ENCODE measurements at places on chromosomes 1 and 21.

DNA sequence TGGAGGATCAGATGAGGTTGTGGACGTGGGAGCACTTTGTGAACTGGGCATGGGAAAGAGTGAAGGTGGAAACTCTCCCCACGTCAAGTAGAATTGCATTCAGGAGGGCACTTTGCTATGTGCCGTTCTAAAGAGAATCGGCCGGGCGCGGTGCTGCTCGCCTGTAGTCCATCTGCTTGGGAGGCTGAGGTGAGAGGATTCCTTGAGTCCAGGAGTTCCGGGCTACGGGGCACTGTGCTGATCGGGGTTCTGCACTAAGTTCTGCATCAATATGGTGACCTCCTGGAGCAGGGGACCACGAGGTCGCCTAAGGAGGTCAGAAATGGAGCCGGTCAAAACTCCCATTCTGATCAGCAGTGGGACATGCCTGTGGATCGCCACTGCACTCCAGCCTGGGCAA is 141.9 kb downstream of the PEX14 start:
- no peak for DNase-seq

GRCh38 chr1:70353601-70354331 is 756 bp downstream of the ANKRD13C start:
- DNase-seq: no peak

DNA sequence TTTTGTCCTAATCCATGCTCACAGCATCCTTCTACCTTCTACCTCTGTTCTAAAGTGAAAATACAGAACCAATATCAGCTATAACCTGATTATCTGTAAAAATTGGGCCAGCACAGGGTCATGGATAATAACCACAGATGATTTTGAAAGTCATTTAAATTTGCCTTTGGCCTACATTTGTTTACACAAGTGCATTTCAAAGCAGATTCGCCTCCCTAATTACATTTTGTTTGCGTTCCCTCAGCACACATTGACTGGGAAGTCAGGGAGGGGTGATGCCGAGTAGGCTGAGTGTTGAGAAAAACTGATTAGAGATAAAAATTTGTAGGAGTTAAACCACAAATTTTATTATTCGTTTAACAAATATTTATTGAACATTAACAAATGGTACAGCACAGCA is 19.2 kb upstream of the RGS8 start:
- DNase-seq: no peak

- DNase-seq: no peak
These were observed 32.4 kb upstream of the SLC16A1 start for GRCh38 chr1:112988367-112988766.

DNA sequence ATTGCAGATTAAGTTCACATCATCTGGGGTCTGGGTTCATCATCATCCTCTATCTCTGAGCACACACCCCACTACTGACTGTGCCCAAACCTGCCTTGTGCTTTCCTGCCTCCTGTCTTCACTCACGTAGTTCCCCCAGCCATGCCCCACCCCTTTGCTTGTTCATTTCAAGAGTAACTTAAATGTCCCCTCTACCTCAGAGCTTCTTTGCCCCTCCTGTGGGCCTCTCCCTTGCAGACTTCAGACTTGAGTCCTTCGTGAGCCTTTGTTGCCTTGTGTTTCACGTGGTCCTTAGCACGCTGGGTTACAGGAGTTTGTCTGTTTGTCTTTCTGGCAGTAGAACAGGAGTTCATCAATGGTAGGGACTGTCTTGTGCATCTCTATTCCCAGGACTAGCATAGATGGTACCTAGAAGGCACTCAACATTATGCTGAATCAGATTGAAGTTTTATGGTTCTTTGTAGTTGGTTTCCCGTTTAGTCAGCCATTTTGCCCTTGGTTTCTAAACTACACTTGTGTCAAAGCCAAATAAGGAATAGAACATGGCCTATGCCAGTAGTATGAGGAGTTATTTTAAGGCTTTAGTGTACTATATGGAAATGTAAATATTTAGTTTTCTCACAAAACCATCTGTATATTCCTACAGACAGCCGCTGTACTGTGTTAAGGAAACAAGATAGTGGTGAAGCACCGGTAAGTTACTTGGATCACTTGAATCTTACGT is 86.2 kb downstream of the TTC3 start:
- DNase-seq: no peak

GRCh38 chr21:42672699-42673458 is 19.5 kb downstream of the PDE9A start:
- no peak for DNase-seq

GRCh38 chr1:8529901-8530300 is 212.0 kb downstream of the SLC45A1 start:
- no peak for DNase-seq

- DNase-seq: no peak
These were observed 49.0 kb downstream of the GPR161 start for GRCh38 chr1:168087696-168088095.

- DNase-seq: peak; percentile 38
These were observed 23.6 kb downstream of the ATP2B4 start for GRCh38 chr1:203649999-203650836.

GRCh38 chr1:173101589-173101988 is 50.8 kb upstream of the TNFSF18 start:
- DNase-seq: no peak

DNA sequence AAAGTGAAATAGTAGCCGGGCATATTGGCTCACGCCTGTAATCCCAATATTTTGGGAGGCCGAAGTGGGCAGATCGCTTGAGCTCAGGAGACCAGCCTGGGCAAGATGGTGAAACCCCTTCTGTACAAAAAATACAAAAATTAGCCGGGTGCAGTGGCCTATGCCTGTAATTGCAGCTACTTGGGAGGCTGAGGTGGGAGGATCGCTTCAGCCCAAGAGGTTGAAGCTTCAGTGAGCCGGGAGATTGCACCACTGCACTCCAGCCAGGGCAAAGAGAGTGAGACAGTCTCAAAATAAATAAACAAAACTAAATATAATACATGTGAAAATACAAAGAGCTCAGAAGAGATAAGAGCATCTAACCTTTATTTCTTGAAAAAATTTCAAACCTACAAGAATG is 2.3 kb upstream of the MSTO1 start:
- DNase-seq: no peak

DNA sequence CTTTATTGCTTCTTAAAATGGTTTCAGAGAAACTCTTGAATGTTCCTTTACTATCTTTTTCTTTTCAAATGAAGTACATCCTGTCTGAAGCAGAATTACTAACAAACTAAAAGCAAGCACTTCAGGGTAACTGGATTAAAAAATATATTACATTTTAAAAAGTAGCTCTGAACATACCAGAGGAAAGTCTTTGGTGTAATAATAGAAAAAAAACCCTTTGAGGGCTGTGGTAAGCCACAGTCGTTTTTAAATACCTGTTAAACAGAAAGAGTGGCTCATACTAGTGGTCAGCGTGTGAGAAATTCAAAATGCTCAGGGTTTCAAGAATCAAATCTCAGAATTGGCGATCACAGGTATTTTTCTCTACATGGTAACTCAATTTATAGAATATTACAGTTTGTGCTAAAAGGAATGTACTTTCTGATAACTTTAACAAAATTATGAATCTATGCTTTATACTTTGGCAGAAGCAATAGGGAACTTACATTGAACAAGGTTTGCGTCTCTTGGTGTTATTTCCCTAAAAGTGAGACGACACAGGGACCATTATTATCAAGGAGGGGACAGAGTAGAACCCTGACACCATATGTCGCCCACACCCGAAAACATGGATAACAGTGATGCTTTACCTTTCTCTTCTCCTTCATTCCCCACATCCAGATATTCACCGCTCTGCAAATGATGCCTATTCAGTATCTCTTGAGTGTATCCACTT is 97.0 kb upstream of the DPH5 start:
- no peak for DNase-seq

DNA sequence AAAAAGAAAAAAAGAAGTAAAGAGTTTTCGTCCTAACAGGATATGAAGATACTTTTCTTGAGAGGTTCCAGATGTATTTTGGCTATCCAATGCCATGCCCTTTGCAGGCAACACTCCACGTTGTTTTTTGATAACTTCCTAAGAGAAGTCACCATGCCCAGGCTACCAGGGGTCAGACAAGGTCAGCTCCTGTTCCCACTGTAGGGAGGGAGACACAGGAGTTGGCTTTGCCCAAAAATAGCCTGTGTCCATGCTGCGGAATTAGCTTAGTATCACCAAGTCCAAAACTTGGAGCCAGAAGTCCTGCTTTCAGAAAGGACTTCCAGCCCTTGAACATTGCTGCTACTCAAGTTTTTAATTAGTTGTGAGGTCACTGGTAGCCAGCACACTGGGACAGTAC is 62.1 kb upstream of the NRIP1 start:
- no peak for DNase-seq

DNA sequence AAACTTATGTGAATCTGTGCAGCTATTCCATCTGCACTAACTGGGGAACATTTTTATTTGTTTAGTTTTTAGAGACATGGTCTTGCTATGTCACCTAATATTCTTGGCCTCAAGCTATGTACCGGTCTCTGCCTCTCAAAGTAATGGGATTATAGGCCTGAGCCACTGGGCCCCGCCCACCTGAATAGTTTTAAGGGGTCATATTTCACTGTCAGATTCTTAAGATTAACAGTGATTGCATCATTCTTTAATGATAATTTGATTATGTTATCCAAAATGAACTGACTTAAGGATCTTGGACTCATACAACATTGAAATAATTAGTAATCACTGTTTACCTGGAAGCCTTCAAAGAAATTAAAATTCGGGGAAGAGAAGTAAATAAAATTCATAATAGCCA is 12.6 kb upstream of the KLF18 start:
- no peak for DNase-seq

DNA sequence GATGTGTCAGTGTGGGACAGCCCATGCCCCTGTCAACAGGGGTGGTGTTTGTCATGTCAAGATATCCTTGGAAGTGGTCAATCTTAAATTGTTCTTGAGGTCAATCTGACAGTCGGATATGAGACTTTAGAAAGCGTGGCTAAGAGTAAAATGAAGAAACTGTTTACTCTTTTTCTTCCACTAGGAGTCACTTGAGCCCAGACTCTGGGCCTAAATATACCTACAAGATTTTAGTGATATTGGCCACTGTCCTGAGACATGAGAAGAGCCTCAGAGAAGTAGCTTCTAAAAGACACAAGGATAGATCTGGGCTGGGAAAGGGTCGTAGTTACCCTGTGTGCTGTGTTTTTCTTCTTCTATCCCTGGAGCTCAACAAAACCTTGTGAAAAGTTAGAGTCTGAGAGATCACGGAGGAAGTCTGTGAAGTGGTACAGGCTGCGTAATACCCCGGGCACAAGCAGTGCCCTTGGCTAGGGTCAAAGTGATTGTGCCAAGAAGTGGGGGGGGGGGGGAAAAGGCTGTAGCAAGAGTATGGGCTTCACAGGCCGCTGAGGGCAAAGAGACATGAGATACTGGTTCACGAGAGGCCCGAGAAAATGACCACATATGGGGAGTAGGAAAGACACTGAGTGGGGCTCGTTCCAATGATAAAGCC is 355.2 kb upstream of the GREM2 start:
- no peak for DNase-seq

DNA sequence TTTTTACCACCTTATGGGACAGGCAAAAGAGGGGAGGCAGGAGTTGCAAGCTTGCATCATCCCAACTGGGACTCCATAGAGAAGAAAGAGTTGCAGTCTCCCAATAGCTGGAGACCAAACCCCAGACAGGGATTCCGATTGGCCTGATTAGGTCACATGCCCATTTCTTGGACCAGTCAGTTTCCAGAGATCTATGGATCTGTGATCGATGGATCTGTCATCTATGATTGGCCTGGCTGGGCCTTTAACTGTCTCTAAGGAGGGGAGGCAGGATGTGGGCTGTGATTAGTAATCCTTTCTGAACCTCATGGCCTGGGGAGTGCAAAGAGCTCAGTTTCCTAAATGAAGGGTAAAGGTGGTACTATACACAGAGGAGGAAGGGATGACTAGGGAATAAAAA is 252.1 kb downstream of the MATN1 start:
- no peak for DNase-seq

- no peak for DNase-seq
These were observed 49.1 kb downstream of the TRABD2B start for GRCh38 chr1:47948126-47948525.

GRCh38 chr1:209318181-209319056 is 265.1 kb upstream of the CAMK1G start:
- no peak for DNase-seq

DNA sequence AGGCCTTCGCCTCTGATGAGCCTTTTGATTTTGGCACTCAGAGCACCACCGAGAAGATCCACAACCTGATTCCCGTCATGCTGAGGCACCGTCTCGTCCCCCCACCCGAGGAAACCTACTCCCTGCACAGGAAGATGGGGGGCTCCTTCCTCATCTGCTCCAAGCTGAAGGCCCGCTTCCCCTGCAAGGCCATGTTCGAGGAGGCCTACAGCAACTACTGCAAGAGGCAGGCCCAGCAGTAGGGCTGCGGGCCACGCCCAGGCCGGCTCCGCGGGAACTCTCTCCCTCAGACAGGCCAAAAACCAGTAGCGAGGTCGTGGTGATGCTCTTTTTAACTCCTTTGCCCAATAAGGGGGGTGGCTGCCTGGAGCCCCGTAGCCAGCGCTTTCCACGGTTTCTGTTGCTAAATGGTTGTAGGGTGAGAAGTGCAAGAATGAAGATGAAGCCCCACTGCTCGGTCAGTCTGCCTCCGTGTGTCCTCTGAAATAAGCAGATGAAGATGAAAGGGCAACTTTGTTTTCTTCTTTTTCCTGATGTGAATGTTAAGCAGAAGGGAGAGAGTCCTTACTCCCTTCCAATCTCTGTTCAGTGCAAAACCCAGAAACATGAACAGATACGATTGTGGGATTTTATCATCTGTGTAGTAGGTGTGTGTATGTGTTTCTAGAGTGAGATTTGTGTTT is 46.5 kb downstream of the COQ8A start:
- no peak for DNase-seq

DNA sequence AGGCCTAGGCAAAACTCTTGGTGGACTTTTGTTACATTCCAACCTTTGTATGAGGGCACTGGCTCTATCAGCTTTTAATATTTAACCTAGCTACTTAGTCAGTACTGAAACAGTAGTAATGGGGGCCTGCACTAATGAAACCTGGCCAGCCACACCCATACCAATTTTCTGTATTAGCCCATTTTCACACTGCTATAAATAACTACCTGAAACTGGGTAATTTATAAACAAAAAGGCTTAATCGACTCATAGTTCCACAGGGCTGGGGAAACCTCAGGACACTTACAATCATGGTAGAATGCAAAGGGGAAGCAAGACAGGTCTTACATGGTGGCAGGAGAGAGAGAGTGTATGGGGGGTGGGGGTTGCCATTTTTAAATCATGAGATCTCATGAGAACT is 245.7 kb upstream of the RGS18 start:
- DNase-seq: no peak

- no peak for DNase-seq
These were observed 22.4 kb downstream of the LY9 start for GRCh38 chr1:160818207-160818937.

DNA sequence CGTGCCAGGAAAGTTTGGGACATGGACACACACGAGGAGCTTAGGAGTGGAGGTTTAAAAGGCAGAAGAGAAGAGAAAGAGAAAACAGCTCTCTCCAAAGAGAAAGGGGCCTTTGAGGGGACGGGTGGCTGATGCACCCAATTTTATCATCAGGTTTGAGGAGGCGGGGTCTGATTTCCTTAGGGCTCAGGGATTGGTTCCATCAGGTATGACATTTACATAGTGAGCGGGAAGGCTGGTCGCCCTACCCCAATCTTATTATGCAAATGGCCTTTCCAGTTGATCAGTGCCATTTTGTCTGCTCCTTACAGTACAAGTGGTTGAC is 749.1 kb upstream of the TPTE start:
- no peak for DNase-seq
